ENCODE measurements at places on chromosomes 13 and 19.

- DNase-seq, result no peak
Measured at GRCh38 chr13:99642841-99643240, 141.6 kb downstream of the TM9SF2 start.

GRCh38 chr13:30629527-30629926, 11.8 kb downstream of the USPL1 start:
- no peak for DNase-seq

DNA sequence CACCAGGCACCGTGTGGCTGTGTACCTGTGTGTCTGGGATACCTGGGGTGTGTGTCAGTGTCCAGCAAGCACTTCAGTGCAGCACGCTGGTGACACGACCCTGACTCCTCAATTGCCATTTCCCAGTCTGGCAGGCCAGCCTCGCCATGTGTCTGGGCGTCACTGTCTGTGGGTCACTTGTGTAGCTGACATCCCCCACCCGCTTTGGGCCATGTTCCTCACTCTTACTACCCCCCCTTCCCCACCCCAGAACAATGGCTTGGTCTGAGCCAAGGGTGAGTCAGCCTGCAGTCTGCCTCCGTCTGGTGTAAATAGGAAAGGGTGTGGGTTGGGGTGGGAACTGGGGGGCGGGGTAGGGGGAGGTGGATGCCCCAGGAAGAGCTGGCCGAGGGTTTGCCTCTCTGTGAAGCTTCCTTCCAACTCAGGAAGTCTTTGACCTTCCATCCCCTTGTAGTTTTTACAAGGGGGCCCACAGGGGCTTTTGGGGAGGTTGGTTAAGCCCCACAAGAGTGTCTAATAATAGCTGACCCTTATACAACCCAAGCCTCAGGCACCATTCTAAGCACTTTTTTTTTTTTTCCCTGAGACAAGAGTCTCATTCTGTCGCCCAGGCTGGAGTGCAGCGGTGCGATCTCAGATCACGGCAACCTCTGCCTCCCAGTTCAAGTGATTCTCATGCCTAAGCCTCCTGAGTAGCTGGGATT, 17.6 kb downstream of the NOVA2 start:
- no peak for DNase-seq

GRCh38 chr13:35789335-35790165, 313.1 kb upstream of the MAB21L1 start:
- peak; percentile 38 for DNase-seq

DNA sequence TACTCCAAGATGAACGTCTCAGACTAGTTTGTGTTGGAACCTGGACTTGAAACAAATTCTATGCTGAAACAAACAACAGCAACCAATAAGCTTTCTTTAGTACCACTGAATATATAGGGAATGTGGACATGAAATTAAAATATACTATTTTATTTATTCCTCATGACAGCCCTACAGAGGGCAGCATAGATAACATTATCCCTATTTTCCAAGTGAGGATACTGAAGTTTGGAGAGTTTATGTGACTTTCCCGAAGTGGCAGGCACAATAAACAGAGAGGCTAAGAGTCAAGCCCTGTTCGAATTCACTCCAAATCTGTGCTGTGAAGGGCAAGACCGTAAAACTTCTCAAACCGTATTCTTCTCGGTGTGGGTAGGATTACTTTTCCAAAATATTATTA, 509.9 kb upstream of the GPC6 start:
- peak; percentile 14 for DNase-seq

GRCh38 chr13:63690672-63691071, 2275.0 kb upstream of the PCDH20 start:
- DNase-seq, result no peak

DNA sequence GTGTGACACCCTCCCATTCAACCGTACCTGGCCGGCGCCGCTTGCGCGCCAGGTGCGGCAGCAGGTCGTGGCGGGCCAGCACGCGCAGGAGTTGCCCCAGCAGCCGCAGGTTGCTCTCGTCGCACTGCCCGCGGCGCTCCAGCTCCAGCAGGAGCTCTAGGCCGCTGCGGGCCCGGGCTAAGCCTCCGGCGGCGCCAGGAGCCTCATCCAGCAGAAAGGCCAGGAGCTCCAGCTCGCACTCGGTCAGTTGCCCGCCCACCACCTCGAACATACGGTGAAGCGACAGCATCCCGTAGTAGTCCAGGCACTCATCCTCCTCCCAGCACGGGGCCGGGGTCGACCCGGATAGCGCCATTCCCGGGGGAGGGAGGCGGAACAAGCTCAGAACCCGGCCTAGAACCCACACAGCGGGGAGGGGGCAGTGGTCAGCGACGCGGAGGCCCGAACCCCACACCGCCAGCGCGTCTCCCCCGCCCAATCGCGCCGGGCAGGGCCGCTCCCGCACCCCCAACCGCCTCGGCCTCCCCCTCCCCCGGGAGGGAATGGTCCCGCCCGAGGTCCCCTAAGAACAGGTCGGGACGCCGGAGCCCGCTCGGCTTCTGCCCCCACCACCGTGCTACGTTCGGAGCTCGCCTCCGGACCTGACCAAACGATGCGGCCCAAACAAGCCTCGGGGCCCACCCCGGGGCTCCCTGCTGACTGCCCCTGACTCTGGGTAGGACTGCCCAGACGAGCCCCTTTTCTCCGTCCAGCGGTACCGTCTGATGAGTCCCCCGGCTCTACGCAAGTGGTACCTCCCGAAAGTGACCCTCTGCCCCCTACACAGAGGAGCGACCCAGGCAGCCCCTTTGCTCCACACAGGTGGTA, 591 bp downstream of the DEDD2 start:
- no peak for DNase-seq
